LoVo (cell line): ENCODE measurements at places on chromosomes 4 and X.

DNA sequence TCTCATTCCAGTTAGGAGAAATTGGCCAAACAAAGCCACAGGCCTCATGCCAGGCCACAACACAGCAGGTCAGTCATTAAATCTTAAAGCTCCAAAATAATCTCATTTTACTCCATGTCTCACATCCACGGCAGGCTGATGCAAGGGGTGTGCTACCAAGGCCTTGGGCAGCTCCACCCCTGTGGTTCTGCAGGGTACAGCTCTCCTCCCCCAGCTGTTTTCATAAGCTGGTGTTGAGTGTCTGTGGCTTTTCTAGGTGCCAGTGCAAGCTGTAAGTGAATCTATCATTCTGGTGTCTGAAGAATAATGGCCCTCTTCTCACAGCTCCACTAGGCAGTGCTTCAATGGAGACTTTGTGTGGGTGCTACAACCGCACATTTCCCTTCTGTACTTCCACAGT lies 949.2 kb downstream of the TECRL start:
- no peak for DNase-seq

DNA sequence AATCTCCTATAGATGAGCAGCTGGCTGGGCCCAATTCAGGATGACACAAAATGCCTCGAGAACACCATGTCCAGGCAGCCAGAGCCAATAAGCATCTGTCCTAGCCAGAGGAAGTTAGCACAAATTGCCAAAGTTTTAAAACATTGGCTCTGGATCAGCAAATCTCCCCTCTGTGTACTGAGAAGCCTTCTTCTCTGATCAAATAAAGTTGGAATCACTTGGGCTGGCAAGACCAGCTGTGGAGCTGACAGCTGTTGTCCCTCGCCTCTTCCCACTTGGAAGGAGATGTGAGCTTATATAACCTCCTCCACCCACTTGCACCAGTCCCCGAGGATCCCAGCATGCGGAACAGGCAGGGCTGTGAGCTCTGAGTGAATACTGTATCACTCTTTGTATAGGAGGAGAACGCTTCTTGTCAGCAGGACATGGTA lies 183.9 kb downstream of the OPHN1 start:
- no peak for DNase-seq

- DNase-seq: peak; percentile 44
Observed at GRCh38 chrX:14936561-14936960, 63.3 kb downstream of the MOSPD2 start.

- DNase-seq: no peak
Observed at GRCh38 chrX:16427668-16428067, 222.3 kb upstream of the S100G start.

GRCh38 chrX:117990438-117990837 lies 126.2 kb downstream of the KLHL13 start:
- DNase-seq: no peak

GRCh38 chrX:39873117-39873516 lies 224.6 kb downstream of the BCOR start:
- DNase-seq: no peak

DNA sequence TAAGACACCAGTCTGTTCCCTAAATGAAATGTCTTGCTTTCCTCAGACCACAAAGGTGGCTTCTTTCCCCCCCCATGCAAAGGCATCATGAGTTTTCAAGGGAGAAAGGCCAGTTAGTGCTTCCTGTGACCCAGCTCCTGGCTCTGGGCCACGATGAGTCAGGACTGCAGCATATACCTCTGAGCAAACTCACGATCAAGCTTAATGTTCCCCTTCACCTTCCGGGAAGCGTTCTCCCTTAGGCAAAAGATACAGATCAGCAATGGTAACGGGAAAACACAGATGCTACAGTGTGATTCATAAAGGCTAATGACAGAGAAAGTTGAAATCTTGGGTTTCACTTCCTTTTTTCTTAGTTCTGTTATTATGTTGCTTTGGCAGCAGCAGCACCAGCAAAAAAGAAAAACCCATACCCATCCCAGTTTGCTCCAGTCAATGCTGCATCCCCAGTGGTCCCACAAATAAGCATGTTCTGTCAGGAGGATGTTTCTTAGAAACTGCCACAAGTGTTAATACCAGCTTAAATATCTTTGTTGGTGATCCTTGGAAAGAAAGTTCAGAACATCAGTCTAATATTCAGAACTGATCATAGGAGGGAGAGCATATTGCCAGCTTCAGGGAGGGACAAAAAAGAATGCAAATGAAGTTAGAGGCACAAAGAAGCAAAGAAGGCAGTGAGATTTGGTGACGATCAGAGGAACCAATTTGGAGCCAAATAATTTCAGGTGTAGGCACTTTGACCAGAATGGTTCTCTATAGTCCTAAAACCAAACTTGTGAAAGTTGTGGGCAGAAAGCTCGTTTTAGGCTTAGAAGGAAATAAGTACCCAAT lies 41.2 kb downstream of the LONRF3 start:
- peak; percentile 20 for DNase-seq

GRCh38 chrX:19695884-19696283 lies 180.6 kb upstream of the MAP3K15 start:
- DNase-seq: no peak

- DNase-seq: no peak
Observed at GRCh38 chrX:47746446-47746845, 87.5 kb upstream of the UXT start.

GRCh38 chrX:68717196-68717595 lies 69.7 kb downstream of the STARD8 start:
- no peak for DNase-seq

DNA sequence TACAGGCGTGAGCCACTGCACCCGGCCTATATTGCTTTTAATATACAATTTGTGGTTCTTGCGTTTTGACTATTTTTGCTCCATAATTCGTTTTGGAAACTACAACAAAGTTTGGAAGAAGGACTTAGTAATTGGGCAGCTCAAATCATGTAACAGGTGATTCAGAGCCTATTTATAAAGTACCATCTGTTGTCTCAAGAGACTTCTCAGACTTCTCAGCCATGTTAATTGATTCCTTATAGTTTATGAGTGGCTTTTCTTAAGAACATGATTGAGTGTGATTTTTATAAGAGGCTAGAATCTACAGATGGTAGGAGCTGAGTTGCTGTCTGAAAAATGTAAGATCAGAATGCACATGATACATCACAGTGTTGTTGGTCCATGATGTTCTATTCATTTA lies 240.2 kb downstream of the ADGRL3 start:
- DNase-seq: no peak

DNA sequence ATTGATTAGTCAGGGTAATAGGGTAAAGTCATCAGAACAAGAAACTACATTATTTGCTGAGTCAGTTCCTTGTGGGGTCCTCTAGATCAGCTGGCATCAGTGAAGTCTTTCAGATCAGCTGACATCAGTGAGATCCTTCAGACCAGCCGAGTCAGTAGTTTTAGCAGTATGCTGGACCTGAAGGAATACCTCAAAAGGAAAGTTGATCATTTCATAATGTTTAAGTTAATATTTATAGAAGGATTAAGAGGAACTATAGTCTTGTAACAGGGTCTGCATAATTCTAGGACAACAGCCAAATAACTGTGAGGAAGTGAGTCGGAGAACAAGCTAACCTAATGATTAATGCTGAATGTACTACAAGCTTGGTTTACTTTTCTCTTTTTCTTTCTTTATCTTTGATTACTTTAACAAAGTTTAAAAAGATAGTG lies 958 bp upstream of the UGT2B7 start:
- peak; percentile 55 for DNase-seq

- no peak for DNase-seq
Observed at GRCh38 chrX:10001496-10001895, 34.3 kb downstream of the CLDN34 start.

GRCh38 chr4:80540349-80540748 lies 204.8 kb downstream of the CFAP299 start:
- DNase-seq: no peak

DNA sequence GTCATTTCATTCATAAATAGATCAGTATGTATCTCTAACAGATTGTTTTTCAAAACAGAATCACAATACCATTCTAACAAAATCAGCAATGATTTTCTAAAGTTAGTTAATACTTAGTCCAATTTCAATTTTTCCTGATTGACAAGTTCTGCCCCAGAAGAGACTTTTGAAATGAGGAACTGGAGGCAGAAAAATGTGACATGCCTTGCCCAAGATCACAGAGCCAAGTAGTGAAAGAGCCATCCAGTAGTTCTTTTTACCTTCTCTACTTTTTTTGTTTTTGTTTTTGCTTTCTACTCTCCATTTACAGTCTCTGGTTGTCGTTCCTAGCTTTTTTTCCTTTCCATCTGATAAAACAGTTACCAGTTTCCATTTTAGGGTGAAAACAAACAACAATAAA lies 129.3 kb upstream of the TMEM164 start:
- DNase-seq: no peak

DNA sequence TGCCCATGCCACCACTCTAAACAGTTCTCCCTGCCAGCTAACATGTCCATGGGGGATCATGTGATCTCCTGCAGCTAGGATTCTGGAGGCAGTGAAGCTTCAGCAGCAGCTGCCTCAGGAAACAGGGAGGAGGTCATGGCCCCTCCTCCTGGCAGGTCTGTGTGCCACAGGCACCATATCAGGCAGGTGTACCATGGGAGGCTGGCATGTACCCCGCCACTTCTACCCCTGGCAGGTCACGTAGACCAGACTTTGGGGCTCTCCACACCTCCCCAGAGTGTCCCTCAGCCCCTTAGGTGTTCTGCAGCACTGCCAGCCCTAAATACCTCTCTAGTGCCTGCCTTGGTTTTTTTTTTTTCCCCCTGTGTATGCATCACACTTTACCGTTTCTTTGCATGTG lies 110.5 kb upstream of the FAM47C start:
- DNase-seq: no peak

DNA sequence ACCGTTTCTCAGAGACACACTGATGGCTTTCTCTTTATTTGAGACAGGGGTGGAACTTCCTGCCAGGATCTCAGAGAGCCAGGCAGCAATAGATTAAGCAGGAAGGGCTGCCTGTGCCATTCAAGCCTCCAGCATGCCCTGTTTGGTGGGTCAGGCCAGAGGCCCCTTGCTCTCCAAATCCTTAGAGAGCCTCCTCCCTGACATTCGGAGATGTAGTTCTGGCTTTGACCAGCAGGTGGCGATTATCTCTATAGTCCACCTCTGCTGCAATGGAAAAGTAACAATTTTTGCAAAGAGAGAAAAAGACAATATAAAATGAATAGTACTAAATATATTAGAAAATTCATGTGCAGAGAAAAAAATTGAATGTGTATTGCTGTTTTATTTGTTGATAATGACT lies 93.9 kb downstream of the NXF2B start:
- peak; percentile 20 for DNase-seq
